ENCODE measurements at places on chromosomes 13 and 19.

- DNase-seq, result no peak
These were observed 1218.6 kb downstream of the PCDH17 start for GRCh38 chr13:58850161-58850560.

GRCh38 chr13:28877408-28877807 is 57.3 kb downstream of the MTUS2 start:
- no peak for DNase-seq

DNA sequence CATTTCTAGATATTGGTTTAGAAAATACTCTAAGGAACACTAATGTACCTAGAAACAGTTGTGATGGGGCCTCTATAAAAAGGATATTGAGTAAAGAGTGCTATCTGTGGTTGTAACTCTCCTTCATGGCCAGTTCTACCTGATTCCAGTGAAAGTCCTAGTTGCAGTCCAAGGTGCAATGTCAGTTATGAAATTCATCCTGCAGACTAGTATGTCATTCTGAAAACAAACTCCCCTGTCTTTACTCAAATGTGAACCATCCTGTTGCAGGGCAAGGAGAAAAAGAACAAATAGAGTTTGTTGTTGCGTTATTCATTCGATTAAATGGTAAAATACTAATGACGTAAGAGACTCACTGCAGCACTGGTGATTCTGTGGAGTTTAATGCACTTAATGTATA is 18.3 kb upstream of the N4BP2L1 start:
- DNase-seq, result no peak

- no peak for DNase-seq
These were observed 7.1 kb upstream of the ZNF91 start for GRCh38 chr19:23402388-23402787.

- no peak for DNase-seq
These were observed 217.0 kb downstream of the NBEA start for GRCh38 chr13:35159041-35159440.

- DNase-seq, result no peak
These were observed 5.4 kb upstream of the VSTM2B start for GRCh38 chr19:29520390-29520789.

- no peak for DNase-seq
These were observed 729 bp upstream of the ARID3A start for GRCh38 chr19:925087-925525.

DNA sequence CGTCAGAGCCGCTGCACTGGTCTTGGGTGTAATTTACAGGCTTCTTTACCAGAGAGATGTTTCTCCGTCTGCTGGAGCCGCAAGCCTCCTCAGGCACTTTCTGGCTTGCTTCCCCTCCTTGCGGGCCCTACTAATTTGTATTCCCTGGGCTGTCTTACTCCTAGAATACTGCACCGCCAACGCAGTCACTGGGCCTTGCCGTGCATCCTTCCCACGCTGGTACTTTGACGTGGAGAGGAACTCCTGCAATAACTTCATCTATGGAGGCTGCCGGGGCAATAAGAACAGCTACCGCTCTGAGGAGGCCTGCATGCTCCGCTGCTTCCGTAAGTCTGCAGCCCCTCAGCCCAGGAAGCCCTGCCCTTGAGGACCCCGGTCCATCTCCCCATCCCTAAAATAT is 14.1 kb upstream of the C19orf33 start:
- DNase-seq, result no peak

- no peak for DNase-seq
These were observed 146.3 kb downstream of the DCLK1 start for GRCh38 chr13:35984776-35985453.

- DNase-seq, result no peak
These were observed 79.7 kb downstream of the TNFSF11 start for GRCh38 chr13:42653679-42654078.

- no peak for DNase-seq
These were observed 17.5 kb upstream of the NWD1 start for GRCh38 chr19:16702123-16702522.

DNA sequence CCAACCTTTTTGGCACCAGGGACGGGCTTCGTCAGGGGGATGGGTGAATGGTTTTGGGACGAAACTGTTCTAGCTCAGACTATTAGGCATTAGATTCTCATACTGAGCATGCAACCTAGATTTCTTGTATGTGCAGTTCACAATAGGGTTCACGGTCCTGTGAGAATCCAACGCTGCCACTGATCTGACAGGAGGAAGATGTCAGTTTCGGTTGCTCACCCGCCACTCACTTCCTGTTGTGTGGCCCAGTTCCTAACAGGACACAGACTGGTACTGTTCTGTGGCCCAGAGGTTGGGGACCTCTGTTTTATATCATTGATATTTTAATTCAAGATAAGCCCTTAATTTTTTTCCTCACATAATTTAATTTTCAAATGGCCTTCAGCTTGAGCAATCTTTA is 26.7 kb upstream of the TDRD3 start:
- no peak for DNase-seq

- no peak for DNase-seq
These were observed 1.2 kb downstream of the LSM4 start for GRCh38 chr19:18321734-18322102.

GRCh38 chr13:50124536-50125303 is 109.5 kb downstream of the KCNRG start:
- DNase-seq, result no peak

GRCh38 chr19:1690699-1691307 is 38.4 kb upstream of the TCF3 start:
- DNase-seq, result no peak
